Germinal center (tissue), 1 donor: ENCODE measurements at places on chromosomes 2 and 18.

GRCh38 chr2:127560201-127560930 lies 24.9 kb downstream of the MYO7B start:
- DNase-seq, result no peak

DNA sequence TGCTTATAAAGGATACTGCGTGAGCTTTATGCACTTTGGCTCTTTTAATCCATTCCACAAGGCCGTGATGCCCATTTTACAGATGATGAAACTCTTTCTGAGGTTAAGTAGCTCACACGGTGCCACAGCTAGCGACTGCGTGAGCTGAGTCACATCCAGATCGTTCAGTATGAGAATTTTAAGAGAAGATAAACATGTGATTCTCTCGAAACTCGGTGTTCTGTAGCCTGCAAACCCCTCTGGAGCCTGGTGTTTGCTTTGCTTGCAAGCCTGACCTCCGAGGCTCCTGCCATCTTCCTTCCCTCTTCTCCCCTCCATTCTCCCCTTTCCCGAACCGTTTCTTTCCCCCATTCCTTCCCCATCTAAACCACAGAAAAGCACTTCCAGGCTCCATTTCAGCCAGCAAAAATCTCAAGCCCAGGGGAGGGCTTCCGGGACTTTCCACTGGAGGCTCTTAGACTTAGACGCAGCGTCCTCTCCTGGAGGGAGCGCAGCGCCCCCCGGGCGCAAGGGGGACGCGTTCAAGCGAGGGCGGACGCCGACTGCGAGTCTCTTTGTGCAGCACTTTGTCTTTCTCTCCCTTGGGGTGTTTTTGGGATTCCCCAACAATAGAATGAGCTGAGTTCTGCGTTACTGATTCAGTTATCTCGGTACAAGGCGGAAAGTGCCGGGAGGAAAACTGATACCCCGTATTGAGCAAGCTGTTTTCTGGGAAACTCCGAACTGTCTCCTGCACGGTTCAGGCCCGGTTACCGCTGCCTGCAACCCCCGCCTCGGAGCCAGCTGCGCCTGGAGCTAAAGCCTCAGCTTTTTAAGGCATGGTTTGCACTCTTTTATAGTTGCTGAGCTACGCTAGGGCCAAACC lies 38.0 kb downstream of the CYP1B1 start:
- peak; percentile 13 for DNase-seq

DNA sequence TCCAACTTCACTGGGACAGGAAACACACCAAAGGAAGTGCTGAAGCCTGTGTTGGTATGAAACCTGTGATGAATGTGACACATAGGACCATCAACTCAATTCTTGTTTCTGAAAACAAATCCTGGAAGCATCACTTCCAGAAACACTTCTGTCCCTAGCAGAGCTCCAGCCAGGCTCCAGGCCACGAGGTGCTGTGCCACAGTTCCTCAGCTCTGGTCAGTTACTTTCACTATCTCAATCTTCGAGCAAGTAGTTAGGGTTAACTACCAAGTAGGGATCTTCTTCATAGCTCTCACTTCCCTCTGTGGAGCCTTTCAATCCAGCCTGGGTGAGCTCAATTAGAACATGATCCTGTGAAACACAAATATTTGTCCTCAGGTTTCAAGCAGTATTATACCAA lies 3.6 kb upstream of the LCT start:
- DNase-seq, result no peak

- no peak for DNase-seq
Observed at GRCh38 chr2:67883316-67884087, 179.3 kb downstream of the C1D start.

GRCh38 chr2:121625953-121626352 lies 23.3 kb downstream of the CLASP1 start:
- no peak for DNase-seq

- DNase-seq, result no peak
Observed at GRCh38 chr2:38214209-38214717, 138.3 kb upstream of the CYP1B1 start.

- no peak for DNase-seq
Observed at GRCh38 chr2:40155728-40156127, 296.2 kb downstream of the SLC8A1 start.

DNA sequence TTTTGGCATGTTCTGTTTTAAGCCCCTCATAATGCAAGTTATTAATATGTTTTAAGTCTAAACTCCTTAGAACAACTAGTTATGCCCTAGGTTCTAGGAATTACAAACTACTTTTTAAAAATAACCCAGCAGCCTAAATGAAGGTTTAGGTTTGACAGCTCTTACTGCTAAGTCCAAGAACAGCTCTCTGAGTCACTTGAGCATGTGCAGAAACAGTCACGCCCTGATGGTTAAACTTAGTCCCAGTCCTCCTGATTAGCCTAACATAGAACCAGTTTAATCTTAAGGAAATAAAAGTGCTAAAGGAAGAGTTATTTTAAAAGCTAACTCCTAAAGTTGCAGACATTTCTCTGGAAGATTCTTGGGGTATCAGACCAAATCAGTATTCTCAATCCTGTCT lies 72.5 kb downstream of the RMDN2 start:
- no peak for DNase-seq

- no peak for DNase-seq
Observed at GRCh38 chr2:64779117-64779690, 125.5 kb upstream of the SERTAD2 start.

- DNase-seq, result no peak
Observed at GRCh38 chr2:204834716-204835384, 289.6 kb downstream of the PARD3B start.

- no peak for DNase-seq
Observed at GRCh38 chr2:231167745-231168459, 30.5 kb upstream of the ARMC9 start.

DNA sequence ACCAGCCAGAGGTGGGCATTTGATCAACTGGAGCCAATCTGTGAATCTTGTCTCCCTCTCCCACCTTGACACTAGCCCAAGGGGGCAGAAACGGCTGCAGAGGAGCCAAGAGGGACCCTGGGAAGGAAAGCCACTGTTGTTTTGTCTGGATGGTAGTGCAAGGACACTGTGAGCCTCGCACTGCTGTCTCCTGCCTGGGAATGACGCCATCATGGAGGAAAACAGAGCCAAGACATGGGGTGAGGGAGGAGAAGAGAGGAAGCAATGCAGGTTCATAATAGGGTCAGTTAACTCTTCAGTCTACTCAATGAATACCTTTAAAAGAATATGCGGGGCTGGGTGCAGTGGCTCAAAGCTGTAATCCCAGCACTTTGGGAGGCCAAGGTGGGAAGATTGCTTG lies 231.1 kb upstream of the AGAP1 start:
- no peak for DNase-seq

GRCh38 chr2:30351116-30351515 lies 95.9 kb upstream of the LCLAT1 start:
- DNase-seq, result no peak

DNA sequence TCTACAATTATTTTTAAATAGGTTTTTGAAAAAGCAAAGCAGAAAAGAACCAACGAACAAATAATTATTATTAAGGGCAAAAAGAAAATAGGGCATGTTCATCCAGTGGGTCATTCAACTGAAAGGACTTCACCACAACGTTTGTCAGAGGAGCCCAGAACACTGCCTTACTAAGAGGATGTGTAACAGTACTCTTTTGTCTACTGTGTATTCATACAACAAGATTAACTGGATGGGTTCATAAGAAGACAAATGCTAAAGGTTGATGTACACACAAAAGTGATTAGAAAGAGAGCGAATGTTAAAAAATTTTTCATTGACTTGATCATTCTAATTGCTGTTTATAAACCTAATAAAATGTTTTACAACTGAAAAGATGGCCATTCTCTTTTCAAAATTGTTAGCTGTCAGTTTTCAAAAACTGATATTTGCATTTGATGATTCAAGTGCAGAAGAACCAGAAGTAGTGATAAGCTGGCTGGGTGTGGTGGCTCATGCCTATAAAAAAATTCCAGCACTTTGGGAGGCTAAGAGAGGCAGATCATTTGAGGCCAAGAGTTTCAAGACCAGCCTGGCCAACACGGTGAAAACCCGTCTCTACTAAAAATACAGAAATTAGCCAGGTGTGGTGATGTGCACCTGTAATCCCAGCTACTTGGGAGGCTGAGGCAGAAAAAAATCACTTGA lies 33.1 kb downstream of the MGAT4A start:
- no peak for DNase-seq

DNA sequence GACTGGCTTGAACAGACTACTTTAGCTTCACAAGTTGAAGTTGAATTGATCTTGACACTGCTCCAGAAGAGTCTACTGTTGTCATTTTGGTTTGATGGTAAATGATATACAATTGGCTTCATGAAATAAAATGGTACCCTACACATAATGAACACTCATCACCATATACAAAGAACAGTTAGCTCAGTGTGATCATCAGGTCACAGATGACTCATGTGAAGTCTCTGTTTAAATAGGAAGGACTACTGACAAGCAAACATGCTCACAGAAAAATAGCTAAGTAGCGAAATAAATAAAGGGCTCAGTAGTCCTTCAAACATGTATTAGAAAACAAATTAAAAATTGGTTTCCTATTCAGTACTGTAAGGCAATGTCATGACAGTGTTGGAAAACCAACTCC lies 96.2 kb downstream of the MEIS1 start:
- DNase-seq, result no peak

DNA sequence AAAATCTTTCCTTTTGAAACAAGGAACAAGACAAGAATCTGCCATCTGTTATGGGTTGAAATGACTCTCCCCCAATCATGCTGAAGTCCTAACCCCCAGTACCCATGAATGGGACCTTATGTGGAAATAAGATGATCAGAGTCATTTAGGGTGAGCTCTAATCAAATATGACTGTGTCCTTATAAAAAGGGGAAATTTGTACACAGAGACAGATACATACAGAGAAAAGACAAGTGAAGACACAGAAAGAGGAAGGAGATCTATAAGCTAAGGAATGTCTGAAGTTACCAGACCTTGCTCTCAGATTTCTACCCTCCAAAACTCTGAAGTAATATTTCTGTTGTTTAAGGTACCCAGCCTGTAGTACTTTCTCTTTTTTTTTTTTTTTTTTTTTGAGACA lies 15.7 kb downstream of the TGFBRAP1 start:
- DNase-seq, result no peak

DNA sequence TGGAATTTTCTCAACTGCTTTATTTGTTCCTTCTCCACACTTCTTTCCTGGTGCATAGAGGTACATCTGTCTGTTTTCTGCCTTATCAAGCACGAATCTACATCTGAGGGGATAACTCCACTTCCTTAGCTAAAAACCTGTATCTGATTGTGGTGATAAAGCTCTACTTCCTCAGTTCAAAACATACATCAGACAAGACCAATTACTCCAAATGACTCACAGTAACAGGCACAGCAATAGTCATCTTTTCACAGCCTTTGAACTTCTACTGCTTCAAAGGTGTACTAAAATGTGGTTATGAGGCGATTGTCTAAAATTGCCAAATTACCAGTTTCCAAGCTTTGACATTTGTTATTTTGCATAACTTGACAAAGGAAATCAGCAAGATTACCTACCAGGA lies 803.6 kb upstream of the ZEB2 start:
- no peak for DNase-seq

GRCh38 chr2:23418056-23418455 lies 33.1 kb downstream of the KLHL29 start:
- DNase-seq, result no peak

DNA sequence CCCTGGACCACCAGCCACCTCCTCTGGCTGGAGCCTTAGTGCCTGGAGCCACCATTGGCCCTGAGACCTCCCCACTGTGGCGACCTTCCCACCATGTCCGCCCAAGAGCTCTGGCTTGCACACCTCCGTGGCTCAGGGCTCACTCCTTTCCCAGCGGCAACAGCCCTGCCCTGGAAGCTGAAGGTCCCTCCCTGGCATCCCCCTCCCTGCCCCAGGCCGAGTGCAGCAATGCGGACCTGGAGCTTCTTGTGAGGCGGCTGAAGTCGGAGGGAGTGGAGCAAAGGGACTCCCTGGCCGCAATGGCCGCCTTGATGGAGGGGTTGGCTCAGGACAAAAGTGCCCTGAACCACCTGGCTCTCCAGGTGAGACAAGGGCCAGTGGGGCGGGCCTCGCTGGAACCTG lies 28.6 kb downstream of the CROCC2 start:
- no peak for DNase-seq

GRCh38 chr2:137138263-137138662 lies 372.9 kb downstream of the THSD7B start:
- DNase-seq, result no peak

GRCh38 chr18:48967545-48967944 lies 16.8 kb upstream of the SMAD7 start:
- no peak for DNase-seq

- DNase-seq, result no peak
Observed at GRCh38 chr2:100974712-100975520, 27.2 kb upstream of the RPL31 start.

DNA sequence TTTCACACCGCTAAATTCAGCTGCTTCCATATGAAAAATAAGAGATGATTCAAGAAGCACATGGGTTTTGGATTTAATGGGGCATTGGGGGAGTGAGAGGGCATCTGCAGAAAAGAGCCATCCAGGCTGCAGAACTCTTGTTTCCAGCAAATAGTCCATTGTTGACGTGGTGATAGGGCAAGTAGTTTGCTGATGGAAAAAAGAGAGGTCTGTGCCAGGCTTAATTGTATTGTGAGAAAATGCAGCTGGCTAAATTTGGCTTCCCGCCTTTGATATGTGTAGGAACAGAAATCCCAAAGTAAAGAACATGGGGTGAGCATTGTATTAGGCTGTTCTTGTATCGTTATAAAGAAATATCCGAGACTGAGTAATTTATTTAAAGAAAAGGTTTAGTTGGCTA lies 199.5 kb downstream of the SETBP1 start:
- DNase-seq, result no peak

DNA sequence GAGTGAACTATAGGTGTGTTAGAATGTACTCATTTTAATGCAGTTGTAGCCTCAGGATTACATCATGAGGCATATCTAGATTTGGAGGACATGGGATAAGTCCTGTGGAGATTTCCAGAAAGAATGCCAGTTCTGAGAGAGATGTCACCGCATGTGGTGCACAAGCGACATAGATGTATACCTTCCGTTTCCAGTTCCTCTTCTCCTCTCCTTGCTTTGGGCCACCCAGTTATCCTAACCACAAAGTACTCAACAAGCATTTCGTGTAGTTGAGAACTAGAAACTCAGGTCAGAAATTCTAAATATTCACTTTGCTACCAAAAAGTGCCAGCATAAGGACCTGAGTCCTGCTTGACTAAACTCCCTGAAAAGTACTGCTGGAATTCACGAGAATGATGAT lies 66.5 kb downstream of the KCTD18 start:
- no peak for DNase-seq

DNA sequence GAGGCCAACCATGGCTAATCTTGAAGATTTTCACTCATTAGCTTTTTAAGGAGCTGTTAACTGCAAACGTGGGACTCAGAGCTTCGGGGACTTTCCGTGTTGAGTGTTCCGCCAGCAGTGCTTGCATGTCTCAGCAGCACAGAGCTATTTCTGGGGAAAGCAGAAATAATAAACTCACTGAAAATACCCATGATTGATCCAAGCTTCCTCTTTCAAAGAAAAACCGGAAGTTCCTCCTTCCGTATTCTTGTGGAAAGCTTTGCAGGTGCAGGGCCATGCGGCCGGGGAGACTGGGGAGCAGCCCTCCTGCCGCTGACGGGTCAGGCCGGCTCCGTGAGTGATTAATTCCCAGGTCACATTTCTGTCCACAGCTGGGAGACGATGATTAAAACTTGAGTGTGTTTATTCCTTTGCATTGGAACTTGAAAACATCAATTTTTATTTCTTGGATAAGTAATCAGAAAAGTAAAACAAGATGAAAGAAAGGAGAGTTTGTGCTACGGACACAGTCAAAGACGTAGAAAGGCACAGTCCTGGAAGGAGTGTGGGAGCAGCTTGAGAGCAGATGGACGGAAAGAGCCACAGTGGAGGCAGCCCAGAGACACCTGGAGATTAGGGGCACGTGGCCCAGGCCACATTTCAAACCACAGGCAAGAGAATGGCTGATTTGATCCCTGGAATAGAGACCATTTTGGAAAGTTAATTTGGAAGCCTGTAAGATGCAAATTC lies 54.2 kb upstream of the CTDP1 start:
- DNase-seq, result peak; percentile 70
